Activated T-helper 1 cell treated with anti-CD3 and anti-CD28 coated beads, Interleukin-2, amount 50 U/mL, for 16 hours (primary cell): ENCODE measurements at places on chromosomes 1 and 21.

- DNase-seq: no peak
Measured at GRCh38 chr1:241992734-241993133, 6.2 kb downstream of the MAP1LC3C start.

DNA sequence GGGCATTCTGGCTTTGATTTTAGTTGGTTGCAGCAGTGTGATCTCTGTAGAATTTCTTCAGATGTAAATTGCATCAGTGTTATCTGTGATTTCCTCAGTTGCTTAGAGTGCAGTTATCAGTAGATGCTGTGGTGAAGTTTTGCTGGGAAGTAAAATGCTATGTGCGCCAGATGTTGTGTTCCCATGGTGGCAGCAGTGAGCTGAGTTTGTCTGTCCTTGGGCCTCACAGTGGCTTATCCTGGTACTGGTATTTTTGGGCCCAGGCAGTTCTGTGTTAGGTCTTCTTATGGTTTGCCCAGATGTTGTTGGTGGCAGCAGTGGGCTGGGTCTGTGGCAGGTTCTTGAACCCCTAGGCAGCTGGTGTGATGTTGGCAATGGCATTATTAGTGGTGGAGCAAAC is 1242.1 kb downstream of the PLA2G4A start:
- no peak for DNase-seq

GRCh38 chr1:4745560-4745959 is 91.2 kb downstream of the AJAP1 start:
- DNase-seq: no peak

GRCh38 chr1:41319807-41320711 is 41.2 kb upstream of the FOXO6 start:
- DNase-seq: no peak

GRCh38 chr1:204763773-204764427 is 78.4 kb upstream of the LRRN2 start:
- peak; percentile 20 for DNase-seq

GRCh38 chr1:14415396-14415795 is 183.1 kb upstream of the KAZN start:
- DNase-seq: no peak

DNA sequence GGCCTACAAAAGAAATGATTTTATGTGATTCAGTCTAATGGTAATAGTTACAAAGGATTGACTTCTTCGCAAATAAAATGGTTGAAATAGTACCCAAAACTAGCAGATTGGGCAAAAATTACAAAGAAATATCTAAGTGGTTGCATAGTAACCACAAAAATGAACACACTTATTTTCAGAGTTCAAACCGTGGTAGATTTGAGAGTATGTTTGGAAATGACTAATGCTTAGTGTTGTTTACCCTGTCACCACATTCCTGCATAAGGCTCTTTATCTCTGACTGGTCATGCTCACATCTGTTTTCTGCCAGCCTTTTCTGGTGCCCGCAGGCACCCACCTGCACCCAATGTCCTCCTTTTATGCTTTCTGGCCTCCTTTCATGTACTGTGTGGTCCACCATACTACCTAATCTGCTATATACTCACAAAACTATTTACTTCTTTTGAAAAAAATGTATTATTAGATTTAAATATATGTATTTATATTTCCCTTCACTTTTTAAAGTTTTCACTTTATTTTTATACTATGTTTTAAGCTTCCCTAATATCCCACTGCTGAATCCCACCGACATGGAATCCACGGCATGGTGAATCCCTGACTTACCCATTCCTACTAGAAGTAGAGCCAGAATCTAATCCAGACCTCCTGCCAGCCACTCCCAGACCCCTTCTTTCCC is 30.3 kb downstream of the PTPRC start:
- no peak for DNase-seq

GRCh38 chr1:36446271-36446670 is 4.0 kb downstream of the OSCP1 start:
- DNase-seq: no peak

- no peak for DNase-seq
Measured at GRCh38 chr1:228777236-228777635, 42.0 kb downstream of the RHOU start.

- DNase-seq: no peak
Measured at GRCh38 chr1:95636897-95637296, 402.9 kb downstream of the RWDD3 start.

DNA sequence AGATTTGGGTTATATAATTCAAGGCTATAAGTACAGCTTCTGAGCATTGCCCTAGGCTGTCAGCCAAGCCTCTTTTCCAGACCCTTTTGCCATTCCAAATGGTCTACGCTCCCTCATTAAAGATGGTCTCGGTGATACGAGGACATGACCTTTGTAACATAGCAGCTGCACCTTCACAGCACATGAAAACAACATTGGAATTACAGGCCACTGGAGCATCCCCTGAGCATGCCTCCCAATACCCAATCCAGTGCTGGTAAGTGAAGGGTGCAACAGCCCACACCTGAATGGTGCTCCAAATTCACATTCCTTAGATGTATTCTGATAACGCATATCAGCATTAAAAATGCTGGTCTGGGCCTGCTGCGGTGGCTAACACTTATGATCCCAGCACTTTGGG is 20.1 kb upstream of the PTPRF start:
- no peak for DNase-seq

DNA sequence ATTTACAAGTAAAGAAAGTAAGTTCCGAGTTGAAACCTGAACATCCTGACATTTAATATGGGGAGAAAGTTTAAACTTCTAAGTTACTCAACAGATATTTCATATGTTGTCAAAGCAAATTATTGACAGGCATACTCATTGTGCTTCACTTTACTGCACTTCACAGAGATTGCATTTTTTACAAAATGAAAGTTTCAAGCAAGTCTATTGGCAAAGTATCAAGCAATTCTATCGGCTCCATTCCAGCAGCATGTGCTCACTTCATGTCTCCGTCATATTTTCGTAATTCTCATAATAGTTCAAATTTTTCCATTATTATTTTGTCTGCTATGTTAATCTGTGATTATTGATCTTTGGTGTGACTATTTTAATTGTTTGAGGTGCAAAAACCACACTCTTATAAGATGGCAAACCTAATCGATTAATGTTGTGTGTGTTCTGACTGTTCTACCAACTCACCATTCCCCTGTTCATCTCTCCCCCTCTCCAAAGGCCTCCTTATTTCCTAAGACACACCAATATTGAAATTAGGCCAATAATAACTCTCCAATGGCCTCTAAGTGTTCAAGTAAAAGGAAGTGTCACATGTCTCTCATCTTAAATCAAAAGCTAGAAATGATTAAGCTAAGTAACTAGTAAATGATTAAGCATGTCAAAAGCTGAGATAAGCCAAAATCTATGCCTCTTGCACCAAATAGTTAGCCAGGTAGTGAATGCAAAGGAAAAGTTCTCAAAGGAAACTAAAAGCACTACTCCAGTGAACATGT is 68.2 kb upstream of the BCL9 start:
- no peak for DNase-seq

DNA sequence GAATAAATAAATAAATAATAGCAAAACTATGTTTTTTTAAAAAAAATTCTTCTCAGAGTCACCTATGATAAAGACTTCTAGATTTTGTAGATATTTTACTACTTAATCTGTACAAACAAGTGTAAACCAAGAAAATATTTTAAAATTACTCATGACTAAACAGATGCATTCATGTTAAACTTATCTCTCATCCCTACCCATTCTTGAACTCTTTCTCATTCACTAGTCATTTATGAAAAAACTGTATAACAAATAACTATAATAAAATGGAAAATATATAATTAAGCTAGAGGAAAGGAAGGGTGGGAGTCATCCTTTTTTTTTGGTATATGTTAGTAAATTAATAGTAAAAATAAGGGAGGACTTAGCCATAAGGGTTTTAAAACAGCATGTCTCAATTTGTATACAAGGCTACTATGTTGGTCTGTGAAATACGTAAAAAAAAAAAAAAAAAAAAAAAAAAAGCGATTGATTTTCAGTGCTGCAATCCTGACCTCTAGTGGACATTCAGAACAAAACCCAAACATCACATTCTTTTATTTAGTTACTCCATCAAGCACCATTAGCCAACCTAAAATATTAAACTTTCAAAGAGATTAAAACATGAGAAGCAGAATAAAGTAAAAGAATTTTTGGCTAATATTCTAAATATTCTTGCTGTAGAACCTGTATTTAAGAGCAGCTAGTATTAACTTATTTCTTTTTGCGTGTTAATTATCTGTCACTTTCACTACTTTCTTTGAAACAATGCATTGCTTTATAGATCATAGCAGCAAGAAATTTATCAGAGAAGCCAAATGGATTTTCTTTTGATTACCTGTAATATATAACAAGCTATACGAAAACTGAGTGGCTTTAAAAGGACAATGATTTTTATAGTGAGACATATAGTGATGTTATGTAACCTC is 255.8 kb upstream of the CACYBP start:
- DNase-seq: no peak

GRCh38 chr21:34702341-34703170 is 33.8 kb downstream of the CLIC6 start:
- DNase-seq: no peak

DNA sequence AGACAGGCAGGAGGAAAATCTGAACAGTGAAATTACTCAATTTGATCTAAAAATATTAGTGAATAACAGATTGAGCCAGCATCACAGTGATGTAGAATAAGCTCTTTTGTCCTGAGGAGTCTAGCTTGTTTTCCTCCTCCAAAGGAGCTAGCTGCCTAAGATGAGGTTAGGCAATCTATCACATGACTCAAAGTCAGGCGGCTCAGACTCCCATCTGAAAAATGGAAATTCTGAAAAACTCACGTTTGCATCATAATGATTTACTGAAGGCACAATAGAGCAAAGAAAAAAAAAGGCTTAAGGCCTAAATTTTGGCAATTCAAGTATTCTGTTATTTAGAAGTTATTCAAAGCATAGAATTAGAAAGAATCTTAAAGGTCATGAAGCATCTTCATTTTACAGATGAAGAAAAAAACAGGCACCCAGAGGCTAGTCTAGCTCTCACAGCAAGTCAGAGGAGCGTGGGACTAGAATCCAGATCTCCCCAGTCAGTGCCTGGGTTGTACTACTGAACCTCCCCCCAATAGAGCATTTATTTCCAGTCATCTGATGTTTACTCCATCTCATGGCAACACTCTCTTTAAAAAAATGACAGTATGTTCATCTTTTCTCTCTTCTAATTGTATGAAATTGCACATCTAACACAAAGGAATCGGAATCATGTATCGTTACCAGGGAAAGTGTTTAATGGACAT is 62.5 kb upstream of the ATF3 start:
- no peak for DNase-seq

- peak; percentile 33 for DNase-seq
Measured at GRCh38 chr1:146036965-146037646, 15.6 kb upstream of the HJV start.

DNA sequence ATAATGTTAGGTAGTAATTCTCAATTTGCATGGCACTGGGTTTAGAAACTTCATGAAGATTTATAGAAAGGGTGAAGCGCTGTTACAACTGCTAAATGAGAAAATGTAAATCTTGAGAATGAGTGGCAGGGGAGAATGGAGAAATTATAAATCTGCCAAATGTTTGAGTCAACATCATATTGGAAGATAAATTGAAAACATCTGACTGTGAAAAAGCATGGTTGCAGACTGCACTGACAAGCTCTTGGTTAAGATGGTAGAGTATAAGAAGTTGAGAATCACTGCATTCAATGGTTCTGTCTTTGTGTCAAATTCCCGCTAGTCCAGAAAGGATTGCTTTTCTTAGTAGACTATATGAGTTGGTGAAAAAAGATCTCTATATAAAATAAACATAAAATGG is 113.3 kb upstream of the DUSP10 start:
- DNase-seq: no peak

GRCh38 chr1:65431111-65431705 is 10.7 kb downstream of the LEPR start:
- DNase-seq: no peak

DNA sequence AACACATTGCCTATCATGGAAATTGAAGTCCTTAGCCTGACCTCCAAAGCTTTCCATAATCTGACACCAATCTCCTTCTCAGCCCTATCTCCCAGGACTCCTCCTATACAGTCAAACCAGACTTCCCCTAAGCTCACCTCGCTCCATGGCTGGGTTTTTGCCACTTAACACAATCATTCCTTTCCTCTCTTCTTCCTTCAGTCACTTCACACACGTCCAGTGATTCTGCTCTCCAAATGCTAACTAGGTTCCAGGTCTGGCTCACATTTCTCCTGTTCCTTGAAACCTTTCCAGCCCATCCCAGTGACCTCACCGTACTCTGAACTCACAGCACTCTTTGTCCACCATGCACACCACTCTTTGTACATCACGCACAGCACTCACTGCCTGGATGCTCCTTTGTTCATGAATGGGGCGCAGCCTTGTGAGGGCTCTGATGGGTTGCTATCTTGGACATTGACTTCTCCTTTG is 98.4 kb downstream of the GLUL start:
- DNase-seq: no peak

DNA sequence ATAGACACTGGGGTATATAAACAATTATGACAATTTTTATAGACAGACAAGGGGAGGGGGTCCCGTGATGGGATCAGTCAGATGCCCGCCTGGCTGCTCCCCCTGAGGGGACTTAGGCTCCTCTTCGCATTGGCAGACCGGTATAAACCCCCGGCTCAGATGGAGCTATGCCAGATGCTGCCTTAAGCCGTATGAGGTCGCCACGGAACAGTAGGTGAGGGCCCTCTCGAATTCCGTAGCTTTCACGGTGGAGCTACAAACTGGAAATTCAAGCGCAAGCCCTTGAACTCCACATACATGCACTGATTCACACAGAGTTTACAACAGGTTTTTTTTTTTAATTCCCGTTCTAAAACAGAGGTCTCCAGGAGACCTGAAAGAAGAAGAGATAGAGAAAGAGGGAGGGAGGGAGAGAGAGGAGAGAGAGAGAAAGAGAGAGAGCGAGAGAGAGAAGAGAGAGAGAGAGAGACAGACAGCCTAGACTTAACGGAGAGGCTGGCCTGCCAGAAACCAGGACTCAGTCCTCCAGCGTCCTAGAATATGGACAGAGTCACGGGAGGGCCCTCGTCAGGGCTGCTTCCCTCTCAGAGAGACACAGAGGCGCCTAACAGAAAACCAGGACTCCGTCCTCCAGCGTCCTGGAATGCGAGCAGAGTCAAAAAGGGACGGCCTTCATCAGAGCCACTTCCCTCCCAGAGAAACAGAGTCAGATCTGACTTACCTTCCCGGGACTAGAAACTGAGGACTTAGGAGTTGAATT is 24.4 kb upstream of the TMEM54 start:
- no peak for DNase-seq

GRCh38 chr1:176811511-176812288 is 348.7 kb downstream of the PAPPA2 start:
- no peak for DNase-seq
